HepG2 (cell line): ENCODE measurements at places on chromosomes 1 and 21.

GRCh38 chr21:29053011-29053553 lies 20.4 kb downstream of the CCT8 start:
- no peak for DNase-seq

GRCh38 chr1:154463512-154463990 lies 38.5 kb upstream of the TDRD10 start:
- DNase-seq, result no peak

GRCh38 chr1:214043167-214043566 lies 55.4 kb downstream of the PROX1 start:
- no peak for DNase-seq

- DNase-seq, result no peak
Measured at GRCh38 chr21:36765229-36765628, 66.3 kb downstream of the SIM2 start.

- peak; percentile 1 for DNase-seq
Measured at GRCh38 chr1:82062206-82062605, 261.5 kb downstream of the ADGRL2 start.

DNA sequence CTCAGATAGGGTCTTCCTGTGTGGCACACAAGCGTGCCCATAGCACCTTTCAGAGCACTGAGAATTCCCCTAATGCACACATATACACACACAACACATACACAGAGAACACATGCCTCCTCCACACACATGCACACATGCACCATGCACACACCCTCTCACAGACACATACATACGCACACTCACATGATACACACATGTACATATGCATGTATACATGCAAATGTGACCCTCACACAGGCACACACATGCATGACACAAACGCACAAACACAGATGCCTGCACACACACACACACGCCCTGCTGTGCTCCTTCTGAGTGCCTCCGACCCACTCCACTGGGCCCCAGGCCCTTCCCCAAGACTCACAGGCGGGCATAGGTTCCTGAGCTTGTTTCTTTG lies 251.0 kb downstream of the PTPRU start:
- no peak for DNase-seq

DNA sequence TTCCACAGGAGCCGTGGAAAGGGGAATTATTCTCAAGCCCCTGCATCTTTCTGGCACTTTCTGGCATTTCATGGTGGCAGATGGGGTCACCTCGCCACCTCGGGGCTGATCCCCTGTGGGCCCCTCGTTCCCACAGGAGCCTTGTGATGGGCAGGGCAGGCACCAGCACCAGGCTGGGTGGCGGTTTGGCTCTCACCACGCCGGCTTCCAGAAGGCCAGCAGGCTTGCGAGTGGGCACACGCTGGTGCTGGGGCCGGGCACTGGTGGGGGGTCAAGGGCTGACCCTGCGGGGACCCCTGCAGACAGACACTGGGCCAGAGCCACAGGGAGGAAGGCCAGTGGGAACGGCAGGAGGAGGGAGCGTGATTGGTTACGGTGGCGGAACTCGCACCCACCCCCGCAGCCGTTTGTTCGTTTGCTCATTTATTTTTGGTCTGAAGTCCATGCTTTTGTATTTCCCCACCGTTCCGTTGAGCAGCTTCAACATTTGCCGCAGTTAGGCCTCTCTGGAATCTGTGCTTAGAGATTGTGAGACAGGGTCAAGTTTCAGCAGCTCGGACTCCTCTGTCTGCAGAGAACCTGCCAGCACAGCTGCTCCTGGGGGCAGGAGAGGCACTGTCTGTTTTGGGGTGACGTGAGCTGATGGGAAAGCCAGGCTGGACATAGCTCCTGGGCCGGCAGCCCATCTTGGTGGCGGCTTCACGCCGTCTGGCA lies 5.3 kb downstream of the COL18A1 start:
- peak; percentile 92 for DNase-seq

DNA sequence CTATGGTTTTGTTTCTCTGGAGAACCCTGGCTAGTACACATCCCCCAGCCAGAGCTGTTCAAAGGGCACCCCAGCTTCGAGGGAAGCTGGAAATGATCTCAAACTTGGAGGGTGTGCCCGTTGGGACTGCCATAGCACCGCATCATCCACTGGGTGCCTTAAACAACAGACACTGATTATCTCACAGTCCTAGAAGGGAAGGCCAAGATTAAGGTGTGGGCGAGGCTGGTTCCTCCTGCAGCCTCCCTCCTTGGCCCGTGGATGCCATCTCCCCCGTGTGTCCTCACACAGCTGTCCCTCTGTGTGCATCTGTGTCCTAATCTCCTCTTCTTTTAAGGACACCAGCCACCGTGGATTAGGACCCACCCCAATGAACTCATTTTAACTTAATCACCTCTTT lies 4.2 kb upstream of the IBA57 start:
- no peak for DNase-seq

DNA sequence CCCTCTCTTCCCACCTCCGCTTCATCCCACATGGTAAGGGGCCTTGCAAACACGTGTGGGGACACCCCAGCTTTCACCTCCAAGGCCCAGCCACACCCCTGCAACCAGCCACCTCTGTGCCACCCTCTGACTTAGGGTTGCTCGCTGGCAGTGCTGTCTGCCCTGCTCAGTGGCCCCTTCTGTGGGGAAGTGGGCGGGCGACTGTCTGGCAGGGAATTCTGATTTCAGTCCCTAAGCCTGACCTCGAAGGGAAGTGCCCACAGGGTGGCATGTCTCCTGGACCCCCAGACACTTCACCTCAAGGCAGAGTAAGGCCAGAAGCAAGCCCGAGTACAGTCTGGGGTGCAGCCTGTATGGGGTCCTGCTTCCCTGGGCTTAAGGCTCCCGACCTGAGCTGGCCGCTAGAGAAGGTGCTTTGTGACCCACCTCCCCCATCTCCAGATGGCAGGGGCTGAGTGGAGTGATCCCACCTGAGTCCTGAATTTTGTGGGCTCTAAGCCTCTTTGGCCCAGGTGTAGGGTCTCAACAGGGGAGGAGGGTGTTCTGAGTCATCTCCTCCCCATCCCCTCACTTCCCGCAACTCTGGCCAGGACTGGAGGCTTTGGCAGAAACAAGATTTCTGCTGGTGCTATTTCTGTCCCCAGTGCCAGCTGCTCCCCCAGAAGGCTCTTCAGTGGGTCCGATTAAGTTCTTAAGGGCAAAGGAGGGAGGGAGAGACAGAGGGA lies 7.0 kb downstream of the RD3 start:
- DNase-seq, result no peak

GRCh38 chr1:45134461-45134873 lies 71.9 kb downstream of the ZSWIM5 start:
- DNase-seq, result peak; percentile 97

- DNase-seq, result no peak
Measured at GRCh38 chr1:183110326-183110880, 75.7 kb upstream of the LAMC2 start.

- DNase-seq, result no peak
Measured at GRCh38 chr1:205767248-205767647, 8.0 kb downstream of the RAB29 start.

DNA sequence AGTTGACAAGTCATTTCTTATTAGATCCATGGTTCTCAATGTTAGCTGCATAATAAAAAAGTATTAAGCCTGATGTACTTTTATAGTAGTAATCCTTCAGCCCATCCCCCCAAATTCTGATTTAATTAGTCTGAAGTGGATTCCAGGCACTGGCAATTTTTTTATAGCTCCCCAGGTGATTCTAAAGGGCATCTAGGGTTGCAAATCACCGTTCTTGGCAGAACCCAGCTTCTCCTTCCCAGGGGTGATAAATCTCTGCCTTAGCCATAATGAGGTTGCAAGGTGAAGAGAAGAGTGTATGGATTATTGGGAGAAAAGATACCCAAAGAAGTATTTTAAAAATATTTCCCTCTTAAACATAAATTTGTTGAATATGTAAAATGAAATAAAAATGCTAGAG lies 43.0 kb upstream of the RXRG start:
- DNase-seq, result no peak

- DNase-seq, result no peak
Measured at GRCh38 chr1:62276791-62277190, 42.4 kb downstream of the KANK4 start.

DNA sequence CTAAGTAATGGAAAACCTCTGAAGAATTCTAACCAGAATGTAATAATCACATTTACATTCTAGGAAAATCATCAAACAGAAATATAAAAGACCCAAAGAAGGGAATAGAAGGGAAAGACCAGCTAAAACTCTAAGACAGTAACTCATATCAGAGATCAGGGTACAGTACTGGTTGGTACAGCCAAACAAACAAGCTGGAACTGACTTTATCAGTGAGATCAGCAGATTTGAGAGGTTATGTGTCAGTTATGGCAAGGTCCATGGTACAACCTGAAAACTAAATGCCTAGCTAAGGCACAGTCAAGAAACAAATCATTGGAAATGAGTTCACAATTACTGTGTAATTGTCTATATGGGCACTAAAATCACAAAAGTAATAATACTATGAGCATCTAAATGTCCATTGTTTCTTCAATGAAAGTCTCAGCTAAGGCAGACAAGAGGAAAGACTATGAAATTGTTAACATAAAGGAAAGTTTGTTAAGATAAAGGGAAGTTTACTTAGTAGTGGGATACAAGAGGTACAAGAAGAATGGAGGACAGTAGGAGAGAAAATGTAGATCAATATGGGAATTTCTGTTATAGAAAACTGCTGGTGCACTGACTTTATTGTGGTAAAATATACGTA lies 75.8 kb downstream of the TRIM33 start:
- peak; percentile 78 for DNase-seq

GRCh38 chr1:61910035-61910434 lies 167.8 kb downstream of the PATJ start:
- no peak for DNase-seq

DNA sequence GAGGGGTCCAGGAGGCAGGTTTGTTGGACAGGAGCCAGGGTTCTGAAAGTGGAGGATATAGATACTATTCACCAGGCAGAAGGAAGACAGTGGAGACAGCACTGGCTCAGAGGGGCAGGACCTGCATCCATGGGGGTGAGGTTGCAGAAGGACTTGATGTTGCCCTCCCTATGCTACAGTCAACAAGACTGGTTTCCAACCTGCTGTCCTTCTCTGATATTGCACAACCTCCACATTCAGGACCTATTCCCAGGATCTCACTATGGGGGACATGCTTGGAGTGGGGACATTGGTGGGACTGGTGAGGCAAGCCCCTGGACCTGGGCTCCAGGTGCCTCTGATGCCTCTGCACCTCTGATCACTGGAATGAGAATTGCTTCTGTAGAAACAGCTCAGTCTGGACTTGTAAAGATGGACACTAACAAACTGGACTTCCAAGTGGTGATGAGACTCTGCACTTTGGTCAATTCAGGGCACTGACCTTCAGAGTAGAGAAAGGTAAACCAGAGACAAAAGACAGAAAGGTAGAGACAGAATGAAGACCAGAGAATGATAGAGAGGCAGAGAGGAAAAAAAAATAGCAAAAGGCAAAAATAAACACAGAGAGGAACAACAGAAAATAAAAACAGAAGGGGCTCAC lies 1.6 kb downstream of the SMCP start:
- no peak for DNase-seq
